Occipital lobe (tissue), 3 donors: ENCODE measurements at places on chromosomes 7 and 10. TPM values are rescaled to one million over a fixed set of nuclear protein-coding genes. Genes with fewer than 3 reads are reported as not detected.
A peak's percentile ranks its signal among the peaks of the same experiment; 100 is the strongest.

- no peak for DNase-seq
These were observed 5.5 kb downstream of the SKIDA1 start for GRCh38 chr10:21519941-21520436.

GRCh38 chr7:24874791-24875190 is 105.2 kb downstream of the OSBPL3 start:
- DNase-seq: no peak

GRCh38 chr7:103714376-103714927 is 268.4 kb upstream of the SLC26A5 start:
- no peak for DNase-seq

DNA sequence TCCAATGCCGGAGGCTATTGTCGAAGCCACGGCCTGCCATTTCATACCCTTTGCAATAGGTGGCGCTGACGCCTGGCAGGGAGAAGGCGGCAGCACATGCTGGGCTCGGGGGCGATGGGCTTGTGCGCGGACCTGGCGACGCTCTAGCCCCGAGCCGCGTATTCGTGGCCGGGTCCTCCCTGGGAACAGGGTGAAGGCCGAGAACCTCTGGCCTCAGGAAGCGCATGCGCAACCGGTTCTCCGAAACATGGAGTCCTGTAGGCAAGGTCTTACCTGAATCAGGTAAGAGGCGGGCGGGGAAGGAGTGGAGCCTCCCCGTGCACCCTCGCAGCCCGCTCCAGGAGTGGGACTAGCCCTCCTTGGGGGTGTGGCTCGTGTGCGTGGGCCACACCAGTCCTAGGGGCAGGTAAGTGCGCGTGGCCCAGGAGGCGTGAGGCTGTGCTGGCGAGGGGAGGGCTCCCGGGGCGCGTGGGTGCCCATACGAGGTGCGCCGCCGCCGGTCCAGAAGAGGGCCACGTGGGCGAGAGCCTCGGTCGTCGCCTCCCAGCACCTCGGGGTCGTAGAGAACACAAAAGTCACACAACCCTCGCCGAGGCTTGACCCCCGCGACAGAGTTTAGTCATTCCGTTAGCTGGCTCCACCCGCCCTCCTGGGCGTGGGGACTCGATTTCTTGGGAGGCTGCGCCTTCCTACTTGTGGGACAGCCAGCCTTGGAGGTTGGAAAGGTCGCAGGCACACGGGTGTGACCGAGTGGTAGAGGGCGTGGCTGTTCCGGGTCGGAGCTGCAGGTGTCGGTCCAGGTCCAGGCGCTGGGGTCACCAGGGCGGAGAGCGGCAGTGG is 5.6 kb upstream of the MEST start:
- peak; percentile 7 for DNase-seq

DNA sequence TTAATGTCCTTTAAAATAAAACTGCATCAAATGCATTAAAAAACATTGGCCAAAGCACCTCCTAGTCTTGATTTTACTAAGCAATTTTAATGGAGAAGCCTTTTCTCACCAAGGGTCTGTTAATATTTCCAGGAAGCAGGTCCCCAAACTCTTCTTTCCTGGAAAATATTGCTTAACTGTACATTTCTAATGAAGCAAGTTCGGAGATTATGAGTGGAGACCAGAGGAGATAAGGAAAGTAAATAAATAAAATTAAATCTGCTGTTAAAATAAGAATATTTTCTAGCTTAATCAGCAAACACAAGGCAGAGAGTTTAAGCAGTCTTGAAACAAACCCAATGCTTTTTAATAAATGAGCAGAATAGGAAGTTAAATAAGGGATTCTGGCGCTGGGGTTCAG is 322.4 kb downstream of the PTEN start:
- no peak for DNase-seq

GRCh38 chr7:379456-380138 is 89.6 kb downstream of the FOXL3 start:
- DNase-seq: no peak

- no peak for DNase-seq
These were observed 63.3 kb upstream of the GHITM start for GRCh38 chr10:84076047-84076388.

GRCh38 chr10:129472696-129473555 is 5.9 kb downstream of the MGMT start:
- no peak for DNase-seq

GRCh38 chr7:43569424-43569823 is 13.5 kb upstream of the STK17A start:
- no peak for DNase-seq

- no peak for DNase-seq
These were observed 445.1 kb upstream of the ZMIZ1 start for GRCh38 chr10:78623578-78624215.

GRCh38 chr10:83816942-83817341 is 322.4 kb upstream of the GHITM start:
- DNase-seq: no peak

DNA sequence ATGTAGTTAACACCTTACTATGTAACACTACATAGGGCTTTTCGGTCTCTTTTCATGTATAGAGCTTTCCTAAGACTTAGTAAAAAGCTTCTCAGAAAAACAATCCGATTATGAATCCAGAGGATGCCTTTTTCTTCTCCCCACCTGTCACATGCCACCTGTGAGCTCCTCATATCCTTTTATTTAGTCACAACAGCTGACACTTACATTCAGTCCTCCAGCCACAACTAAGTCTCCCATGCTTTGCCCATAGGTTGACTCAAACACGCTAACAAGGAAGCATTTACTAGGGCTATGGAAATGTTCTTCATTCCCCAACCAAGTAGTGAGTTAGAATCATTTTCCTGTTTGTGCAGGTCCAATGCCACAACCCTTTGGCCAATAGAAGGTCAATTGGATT is 7.9 kb downstream of the ENO4 start:
- DNase-seq: no peak

DNA sequence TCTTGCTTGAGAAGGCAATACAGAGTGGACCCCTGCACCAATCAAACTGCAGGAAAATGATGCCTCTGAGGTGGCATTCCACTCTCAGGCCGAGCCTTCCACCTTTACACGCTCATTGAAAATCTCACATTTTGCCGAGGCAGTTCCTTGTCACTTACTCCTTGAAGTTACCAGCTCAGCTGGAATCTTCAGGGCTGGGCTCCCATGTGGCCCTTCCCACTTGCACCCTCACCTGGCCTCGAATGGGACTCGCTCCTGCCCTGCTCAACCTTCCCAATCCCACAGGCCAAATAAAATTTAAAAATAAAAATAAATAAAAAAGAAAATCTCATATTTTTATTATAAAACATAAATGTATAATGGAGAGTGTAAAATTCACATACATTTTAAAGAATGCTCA is 790.7 kb upstream of the COBL start:
- no peak for DNase-seq

- no peak for DNase-seq
These were observed 9.4 kb downstream of the PRSS58 start for GRCh38 chr7:142248166-142249160.

DNA sequence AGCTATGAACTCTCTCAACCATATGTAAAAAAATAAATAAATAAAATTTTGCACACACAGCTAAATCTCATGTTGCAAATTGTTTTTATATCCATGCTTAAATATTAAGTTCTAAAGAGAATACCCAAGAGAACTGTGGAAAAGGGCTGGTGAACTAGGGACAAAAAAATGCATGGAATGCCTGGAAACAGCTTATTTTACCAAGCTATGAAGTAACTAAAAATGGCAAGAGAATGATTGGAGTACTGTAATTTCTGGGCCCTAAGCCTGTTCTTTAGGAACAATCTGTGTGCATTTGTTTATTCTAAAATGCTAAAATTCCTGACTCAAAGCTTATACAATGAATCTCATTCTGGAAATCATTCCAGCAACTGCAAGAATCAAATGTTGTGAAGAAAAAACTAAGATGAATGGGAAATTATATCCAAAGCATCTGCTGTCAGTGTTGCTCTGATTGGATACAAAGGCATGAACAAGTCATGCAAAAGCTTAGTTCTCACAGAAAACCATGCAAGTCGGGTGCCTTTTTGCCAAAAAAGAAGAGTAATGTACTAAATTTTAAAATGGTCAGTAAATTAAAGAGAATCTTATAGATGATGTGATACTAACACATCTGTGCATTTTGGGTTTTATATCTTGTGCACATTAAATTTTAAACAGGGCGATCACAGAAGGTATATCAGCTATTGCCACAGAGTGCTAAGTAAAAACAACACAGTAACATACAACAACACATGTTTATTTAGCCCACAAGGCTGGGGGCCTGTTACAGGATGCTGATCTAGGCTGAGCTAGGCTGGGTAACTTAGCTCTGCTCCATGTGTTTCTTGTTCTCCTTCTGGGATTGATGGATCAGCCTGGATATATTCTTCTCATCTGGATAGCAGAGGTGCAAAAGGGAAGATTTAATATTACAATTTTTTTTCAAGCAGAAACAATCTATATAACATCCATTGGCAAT is 453.5 kb upstream of the SEMA3A start:
- no peak for DNase-seq

DNA sequence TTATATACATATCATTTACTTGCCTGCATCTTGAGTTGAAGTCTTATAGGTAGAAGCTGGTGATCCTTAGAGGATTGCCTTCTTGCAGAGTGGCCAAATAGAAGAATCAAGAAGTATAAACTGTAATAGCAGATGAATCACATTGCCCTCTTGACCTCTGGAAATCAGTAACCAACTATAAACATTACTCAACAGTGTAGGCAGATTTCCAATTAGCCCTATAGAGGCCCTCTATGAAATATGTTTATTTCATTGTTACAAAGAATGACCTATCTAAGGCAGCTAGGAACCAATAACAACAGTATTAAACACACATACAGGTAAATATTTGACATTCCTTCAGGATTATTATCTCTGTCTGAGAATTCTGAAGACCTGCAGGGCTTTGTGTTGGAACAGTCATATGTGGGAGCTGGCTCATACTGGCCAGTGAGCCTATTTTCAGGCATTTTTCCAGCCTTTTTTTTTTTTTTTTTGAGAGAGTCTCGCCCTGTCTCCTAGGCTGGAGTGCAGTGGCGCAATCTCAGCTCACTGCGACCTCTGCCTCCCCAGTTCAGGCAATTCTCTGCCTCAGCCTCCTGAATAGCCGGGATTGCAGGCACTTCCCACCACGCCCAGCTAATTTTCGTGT is 7.2 kb upstream of the SRI start:
- DNase-seq: no peak

GRCh38 chr10:59872892-59873463 is 33.4 kb downstream of the CCDC6 start:
- no peak for DNase-seq

DNA sequence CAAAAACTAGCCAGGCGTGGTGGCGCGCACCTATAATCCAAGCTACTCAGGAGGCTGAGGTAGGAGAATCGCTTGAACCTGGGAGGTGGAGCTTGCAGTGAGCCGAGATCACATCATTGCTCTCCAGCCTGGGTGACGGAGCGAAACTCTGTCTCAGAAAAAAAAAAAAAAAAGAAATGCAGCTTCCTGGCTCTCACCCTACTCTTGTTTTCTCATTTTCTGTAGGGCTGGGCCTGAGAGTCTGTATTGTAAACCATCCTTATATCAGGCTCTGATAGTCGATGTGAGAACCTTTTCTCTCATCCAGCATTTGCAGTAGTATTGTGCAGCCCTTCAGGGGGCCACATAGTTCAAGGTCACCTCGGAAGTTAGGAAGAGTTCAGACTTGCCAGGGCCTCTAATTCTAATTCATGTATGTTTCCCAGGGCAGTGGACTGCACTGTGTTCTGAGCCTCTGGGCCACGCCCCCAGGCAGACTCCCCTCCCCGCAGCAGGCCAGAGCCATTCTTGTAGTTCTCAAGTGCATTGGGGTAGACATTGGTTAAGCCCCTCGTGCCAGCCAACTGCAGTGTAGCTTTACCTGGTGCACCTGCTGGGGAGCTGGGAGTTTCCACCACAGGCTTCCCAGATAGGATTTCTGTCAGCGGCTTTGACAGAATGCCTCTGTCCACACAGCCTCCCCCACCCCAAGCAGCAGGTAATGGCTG is 38.3 kb upstream of the PDCD4 start:
- no peak for DNase-seq

GRCh38 chr7:150931199-150931869 is 46.8 kb downstream of the KCNH2 start:
- no peak for DNase-seq

DNA sequence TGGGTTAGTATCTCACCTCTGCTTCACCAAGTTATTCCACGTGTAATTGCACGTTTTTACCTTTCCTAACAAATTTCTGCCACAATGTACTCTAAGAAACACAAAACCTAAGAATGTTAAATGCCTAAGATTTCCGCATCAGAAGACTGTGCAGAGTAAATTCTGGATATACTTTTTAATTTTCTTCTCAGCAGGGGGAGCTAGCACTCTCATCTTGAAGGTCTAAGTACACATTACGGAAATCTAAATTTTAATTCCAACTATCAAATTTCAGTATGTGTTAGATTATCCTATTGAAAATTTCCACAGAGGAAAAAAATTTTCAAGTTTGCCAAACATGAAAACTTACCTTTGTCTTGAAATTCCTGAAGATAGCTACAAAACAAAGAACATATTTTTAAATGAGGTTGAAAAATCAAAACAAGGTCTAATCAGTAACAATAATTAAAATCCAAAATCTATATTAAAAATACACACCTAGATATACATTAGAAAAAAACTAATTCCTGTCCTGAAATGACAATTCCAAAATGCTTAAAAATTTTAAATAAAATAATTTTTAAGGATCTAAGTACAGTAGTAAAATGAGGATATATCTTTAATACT is 10.5 kb downstream of the SKAP2 start:
- no peak for DNase-seq

DNA sequence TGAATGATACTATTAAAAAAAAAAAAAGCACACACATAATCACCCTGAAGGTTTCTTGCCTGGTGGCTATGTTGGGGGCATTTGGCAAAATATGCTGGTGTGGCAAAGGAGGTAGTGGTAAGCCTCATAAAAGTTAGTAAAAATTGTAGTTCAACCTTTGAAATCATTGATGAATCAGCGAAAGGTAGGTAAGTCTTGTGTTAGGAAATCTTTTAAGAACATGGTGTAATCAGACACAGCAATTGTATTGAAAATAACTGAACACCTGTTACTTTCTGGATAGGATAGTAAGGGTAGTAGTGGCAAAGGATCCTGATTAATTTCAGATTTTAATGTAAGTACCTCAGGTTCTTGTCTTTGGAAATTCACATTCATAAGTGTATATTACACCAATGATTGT is 40.9 kb downstream of the CALML5 start:
- DNase-seq: no peak

- no peak for DNase-seq
These were observed 51.0 kb downstream of the COL1A2 start for GRCh38 chr7:94445696-94446194.

DNA sequence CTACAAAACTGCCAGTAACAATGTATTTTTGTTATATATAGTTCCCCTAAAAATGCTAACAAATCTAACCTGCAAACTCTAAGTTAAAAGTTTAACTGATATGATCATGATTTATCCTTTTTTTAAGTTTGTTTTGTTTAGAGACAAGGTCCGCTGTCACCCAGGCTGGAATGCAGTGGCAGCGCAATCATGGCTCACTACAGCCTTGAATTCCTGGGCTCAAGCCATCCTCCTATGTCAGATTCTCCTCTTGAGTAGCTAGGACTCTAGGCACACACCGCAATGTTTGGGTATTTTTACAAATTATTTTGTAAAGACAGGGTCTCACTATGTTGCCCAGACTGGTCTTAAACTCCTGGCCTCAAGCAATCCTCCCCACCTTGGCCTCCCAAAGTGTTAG is 46.6 kb downstream of the ORC5 start:
- DNase-seq: no peak

Gene IKZF1
- total RNA-seq: 2.3 TPM

Gene ZEB1
- 76.9 TPM for total RNA-seq

Gene ECHDC3
- total RNA-seq: 5.6 TPM

Gene AIMP2
- 29.0 TPM for total RNA-seq

Gene ABCB4
- 0.47 TPM for total RNA-seq

Gene GOLGA7B
- 11.9 TPM for total RNA-seq

Gene STEAP1B
- 1.1 TPM for total RNA-seq

Gene LIPF
- total RNA-seq: not detected

Gene MSMB
- total RNA-seq: not detected

Gene SPDYE2B
- not detected for total RNA-seq
